ENCODE measurements at places on chromosomes 2 and 18. TPM values are rescaled to one million over a fixed set of nuclear protein-coding genes. Genes with fewer than 3 reads are reported as not detected.

The OTOS gene
- total RNA-seq = not detected

The SDC1 gene
- total RNA-seq = 99.6 TPM

The ABHD1 gene
- 0.67 TPM for total RNA-seq

The UGT1A8 gene
- 0.17 TPM for total RNA-seq

The POTEE gene
- not detected for total RNA-seq

The DSG1 gene
- 0.61 TPM for total RNA-seq

The FAHD2A gene
- total RNA-seq = 20.1 TPM

The FZD7 gene
- total RNA-seq = 1.3 TPM

The SPATA3 gene
- total RNA-seq = not detected

The DSC1 gene
- total RNA-seq = not detected

The PDCL3 gene
- 4.2 TPM for total RNA-seq

The IL18R1 gene
- total RNA-seq = 4.8 TPM

The C18orf63 gene
- total RNA-seq = not detected

The IMPA2 gene
- total RNA-seq = 27.5 TPM

The PDE1A gene
- total RNA-seq = 5.2 TPM

The SEPTIN10 gene
- 35.9 TPM for total RNA-seq
